ENCODE measurements at places on chromosomes 12 and 14.

- DNase-seq, result no peak
Observed at GRCh38 chr14:94780536-94781399, 10.9 kb upstream of the GSC start.

GRCh38 chr14:91338379-91338778 is 79.2 kb downstream of the CCDC88C start:
- no peak for DNase-seq

DNA sequence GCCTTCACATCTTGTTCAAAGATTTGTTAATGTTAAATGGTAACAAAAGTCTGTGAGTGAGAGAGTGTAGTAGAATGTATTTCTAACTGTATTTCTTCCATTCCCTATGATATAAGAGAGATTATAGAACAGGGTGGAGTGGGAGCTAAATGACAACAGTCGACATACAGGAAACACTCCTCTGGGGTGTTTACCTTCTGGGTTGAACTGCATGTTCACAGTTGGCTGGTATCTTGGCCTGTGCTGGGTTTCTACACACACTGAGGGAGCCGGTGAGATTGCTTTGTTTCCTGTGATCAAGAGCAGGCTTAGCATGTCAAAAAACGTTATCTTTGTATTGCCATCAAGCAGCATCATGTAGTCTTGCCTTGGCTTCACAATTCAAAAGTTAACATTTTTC is 274.3 kb upstream of the FAR2 start:
- no peak for DNase-seq

- no peak for DNase-seq
Observed at GRCh38 chr14:36070031-36070719, 106.3 kb downstream of the PTCSC3 start.

DNA sequence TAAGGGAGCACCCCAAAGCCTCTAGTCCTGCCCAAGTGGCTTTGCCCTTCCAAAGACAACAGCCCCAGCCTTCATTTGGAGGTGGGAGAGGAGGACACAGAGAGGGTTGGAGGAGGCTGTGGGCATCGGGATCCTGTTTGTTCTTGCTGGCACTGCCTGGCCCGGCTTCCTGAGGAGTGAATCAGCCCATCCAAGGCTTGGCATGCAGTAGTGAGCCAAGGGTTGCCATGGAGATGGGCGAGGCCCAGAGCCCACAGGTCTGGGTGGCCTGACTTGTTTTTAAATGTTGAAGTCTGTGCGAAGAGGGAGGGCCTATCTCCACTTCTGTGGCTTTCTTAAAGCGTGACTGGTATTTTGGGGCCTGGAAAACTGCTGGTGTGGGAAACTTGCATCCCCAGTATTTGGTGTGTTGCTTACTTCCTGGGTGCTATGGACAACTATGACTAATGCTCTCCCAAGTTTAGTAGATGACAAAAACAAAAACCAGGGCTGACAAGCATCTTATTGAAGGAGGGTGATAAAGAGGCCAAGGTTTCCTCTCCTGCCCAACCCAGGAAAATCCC is 15.8 kb downstream of the CD9 start:
- no peak for DNase-seq

GRCh38 chr14:100871234-100872186 is 32.0 kb downstream of the RTL1 start:
- no peak for DNase-seq

DNA sequence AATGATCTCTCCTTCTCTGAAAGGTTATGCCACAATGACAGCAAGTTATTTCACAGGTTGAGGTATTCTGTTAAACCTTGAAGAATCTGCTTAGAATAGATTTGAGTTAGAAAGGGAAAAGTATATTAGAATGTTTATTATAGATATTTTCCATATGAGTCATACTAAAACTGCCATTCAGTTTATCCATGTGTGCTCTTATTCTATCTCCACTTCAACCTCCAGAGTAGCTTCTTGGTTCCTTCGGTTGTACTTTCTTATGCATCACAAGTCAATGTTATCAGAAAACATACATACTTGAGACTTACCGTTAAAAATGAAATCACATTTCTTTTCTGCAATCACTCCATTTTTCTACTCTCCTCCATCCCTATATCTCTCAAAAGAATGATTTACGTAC is 197.7 kb downstream of the BCAT1 start:
- DNase-seq, result no peak

GRCh38 chr14:100383727-100384158 is 60.6 kb downstream of the SLC25A47 start:
- DNase-seq, result no peak

- no peak for DNase-seq
Observed at GRCh38 chr12:26867080-26867479, 34.1 kb upstream of the ITPR2 start.

DNA sequence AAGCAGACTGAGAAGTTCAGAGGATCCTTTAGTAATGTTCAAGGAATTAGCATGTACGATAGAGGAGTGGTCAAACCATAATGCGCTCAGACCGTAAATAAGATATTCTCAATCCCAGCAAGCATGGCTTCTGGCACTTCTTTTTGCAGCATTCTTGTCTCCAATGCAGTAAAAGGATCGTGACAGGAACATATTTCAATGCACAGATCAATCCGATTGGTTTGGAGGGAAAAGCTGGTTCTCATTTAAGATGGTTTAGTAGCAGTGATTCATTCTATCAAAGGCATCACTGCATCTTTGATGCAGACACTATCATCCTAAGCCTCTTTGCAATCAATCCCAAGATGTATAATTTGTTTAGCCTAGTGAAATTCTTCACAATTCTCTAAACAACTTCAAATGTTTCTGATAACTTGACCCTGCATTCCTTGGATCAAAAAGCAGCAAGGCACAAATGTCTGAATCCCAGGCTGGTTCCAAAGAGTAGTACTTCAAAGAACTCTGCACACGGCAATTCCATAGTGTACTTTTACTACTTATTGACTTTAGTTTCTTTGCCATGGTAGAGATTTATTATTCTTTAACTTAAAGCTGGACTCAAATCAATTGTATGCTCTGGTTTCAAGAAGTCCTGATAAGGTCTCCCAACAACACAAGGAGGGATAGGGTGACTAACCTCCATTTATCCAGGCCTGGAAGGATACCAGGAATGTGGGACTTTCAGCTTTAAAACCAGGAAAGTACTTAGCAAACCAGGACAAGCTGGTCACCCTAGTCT is 96.8 kb upstream of the MDM1 start:
- DNase-seq, result no peak

- DNase-seq, result no peak
Observed at GRCh38 chr12:97490141-97490540, 27.5 kb downstream of the RMST start.

GRCh38 chr14:95463171-95463901 is 53.1 kb downstream of the SYNE3 start:
- DNase-seq, result no peak

GRCh38 chr14:104993808-104994591 is 8.4 kb downstream of the CLBA1 start:
- no peak for DNase-seq

DNA sequence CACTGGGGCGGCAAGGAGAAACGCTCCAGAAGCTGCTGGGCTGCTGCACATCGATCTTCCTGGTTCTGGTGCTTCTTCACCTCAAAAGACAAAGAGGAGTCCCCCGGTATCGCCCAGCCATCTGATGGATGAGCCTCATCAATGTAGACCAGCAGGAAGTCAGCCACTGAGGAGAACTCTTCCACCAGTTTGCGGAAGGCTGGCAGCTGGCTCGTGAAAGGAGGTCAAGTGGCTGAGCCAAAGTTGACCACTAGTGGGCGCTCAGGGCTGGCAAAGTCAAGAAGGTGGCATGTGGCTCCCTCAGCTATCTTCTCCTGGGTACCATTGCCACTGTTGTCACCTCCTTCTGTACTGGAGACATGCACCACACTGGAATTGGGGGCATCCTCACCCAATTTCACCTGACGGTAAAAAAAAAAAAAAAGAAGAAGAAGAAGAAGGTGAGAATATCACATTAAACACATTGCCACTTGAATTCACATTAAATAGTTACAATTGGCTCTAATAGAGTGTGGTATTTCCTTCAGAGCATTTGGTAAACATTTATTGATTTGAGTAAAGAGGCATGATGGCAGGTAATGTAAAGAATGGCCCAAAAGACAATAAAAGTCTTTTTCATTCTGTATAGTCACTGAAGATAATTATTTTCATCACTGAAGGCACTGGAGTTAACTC is 8.3 kb downstream of the DIO2 start:
- no peak for DNase-seq

DNA sequence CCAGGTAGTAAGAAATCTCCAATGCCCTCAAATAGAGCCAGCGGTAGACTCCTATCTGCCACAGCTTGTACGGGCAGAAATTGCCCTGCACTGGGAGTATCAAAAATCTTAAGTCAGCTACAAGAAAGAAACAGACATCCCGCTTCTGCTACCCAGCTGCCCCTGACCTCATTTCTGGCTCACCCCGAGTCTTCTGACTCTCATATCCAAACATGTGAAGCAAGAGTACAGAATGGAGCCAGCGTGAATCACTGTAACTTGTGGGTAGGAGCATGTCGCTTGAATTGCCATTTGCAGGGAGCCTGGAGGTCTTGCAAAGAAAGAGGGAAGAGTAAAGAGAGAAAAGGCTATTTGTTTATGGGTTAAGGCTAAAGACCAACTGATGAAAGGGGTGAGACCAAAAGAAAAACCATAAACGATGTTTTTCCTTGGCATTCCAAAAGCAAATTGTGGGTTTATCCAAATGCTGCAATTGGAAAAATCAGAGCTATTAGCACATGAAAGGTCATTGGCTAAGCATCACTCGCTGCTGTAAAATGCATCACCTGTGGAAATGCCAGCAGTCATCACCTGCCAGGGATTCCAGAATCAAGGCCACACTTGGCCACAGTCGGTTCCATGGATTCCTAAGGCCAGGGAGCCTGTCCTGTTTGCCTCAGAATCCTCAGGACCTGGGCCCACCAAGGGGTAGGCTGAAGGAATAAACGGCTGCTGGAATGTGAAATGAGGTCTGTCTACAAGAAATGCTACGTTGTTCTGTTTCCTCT is 86.6 kb downstream of the FOXN3 start:
- DNase-seq, result no peak

- no peak for DNase-seq
Observed at GRCh38 chr14:55048900-55049436, 2.5 kb upstream of the MAPK1IP1L start.

GRCh38 chr12:12446786-12447185 is 89.9 kb downstream of the BORCS5 start:
- DNase-seq, result no peak

GRCh38 chr12:56684745-56685359 is 3.2 kb downstream of the PTGES3 start:
- no peak for DNase-seq

- no peak for DNase-seq
Observed at GRCh38 chr12:21941506-21942376, 515 bp upstream of the ABCC9 start.

GRCh38 chr12:13462450-13462849 is 265.9 kb downstream of the EMP1 start:
- no peak for DNase-seq
